ENCODE measurements at places on chromosomes 1 and 21.

- no peak for DNase-seq
Observed at GRCh38 chr1:172826096-172826741, 167.3 kb downstream of the FASLG start.

GRCh38 chr1:223378754-223379153 lies 14.5 kb upstream of the CCDC185 start:
- no peak for DNase-seq

DNA sequence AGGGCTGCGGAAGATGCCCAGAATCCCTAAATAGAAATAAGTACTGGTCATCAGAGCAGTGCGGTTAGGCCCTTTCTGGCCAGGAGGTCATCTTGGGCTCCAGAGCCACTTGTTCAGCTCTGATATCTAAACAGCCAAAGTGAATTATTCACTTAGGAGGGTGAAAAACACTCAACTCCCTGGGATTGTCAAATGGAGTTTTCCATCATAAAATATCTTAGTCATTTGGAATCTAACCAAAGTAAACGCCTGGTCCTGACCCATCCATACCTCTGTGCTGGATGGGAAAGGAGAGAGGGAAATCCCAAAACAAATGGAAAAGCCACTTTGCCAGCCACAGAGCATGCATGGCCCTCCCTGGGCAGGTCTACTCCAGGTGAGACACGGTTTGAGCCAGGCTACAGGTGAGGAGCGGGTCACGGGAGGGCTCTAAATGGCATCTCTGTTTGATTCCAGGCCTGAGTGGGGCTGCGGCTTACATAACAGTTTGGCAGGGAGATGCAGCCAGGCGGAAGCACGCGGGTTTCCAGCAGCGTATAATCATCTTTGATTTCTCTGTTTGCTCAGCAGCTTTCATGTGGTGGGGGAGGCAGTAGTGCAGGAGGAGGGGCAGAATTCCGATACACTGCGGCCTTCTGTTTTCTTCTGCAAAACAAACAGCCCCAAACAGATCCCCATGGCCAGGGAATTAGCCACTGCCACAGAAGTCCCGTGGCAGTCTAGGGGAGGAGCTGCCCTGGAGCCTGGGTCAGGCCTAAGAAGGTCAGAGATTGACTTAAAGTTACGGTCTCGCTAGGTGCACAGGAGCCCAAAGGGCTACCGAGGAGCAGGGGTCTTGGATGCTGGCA lies 59.1 kb upstream of the ZNF648 start:
- DNase-seq: no peak

DNA sequence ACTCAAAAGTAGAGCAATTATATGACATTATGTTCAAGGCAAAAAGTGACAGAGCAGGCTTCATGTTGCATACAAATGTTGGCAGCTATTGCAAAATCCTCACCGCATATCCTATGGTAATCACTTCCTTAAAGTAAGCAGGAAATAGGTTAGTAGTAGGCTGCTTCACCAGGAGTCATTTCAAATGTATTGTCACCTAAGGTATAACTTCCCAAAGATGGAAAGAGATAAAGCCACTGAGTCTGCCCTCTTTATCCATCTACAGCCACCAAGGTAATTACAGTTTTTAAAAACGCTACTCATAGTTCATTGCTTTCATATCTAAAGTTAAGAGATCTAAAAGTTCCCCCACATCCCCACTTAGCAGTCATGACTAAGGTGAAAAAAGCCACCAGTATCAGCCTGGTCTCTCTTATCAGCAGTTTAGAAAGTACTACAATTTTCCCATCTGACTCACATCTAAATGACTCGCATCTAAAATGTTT lies 31.6 kb upstream of the UBE2U start:
- no peak for DNase-seq

DNA sequence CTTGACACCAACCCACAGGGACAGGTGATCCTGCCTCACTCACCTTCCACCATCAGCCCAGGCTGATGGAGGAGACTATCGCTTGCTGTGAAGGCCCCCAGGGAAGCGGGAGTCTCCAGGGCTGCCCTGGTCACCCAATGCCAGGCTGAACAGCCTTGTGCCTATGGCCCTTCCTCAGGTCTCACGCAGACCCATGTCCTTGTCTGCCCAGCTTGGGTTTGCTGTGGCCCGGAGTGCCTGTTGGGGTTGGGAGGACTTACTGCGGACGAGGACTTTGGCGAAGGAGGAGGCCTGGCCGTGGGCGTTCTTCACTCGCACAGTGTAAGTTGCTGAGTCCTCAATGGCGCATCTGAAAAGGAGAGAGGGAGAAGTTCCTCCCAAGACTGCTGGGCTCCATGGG lies 14.3 kb downstream of the MYOM3 start:
- DNase-seq: no peak

- no peak for DNase-seq
Observed at GRCh38 chr1:151807766-151808165, 2.5 kb upstream of the LINGO4 start.

GRCh38 chr1:117608115-117608615 lies 2.3 kb downstream of the TENT5C start:
- DNase-seq: no peak

- DNase-seq: no peak
Observed at GRCh38 chr1:119879510-119880434, 16.5 kb downstream of the ADAM30 start.

- DNase-seq: no peak
Observed at GRCh38 chr1:32878637-32879041, 7.7 kb upstream of the HPCA start.

GRCh38 chr1:180192172-180192571 lies 37.5 kb downstream of the QSOX1 start:
- no peak for DNase-seq

DNA sequence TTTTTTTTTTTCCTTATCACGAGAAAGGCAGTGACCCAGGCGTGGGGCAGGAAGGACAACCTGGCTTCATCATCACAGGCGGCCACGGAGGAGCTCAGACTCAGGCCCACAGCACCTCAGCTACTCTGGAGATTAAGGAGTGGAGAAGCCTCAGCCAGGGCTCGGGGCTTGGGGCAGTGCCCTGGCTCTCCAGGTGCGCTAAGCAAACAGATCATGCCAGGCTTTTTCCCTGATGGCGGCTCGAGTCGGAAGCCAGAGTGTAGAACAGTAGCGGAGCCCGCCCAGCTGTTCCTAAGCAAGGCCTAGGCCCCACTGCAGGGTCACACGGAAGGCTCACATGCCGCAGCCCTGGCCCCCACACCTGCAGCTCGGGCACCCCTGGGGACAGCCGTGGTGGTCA lies 70.7 kb downstream of the AGPAT3 start:
- no peak for DNase-seq

DNA sequence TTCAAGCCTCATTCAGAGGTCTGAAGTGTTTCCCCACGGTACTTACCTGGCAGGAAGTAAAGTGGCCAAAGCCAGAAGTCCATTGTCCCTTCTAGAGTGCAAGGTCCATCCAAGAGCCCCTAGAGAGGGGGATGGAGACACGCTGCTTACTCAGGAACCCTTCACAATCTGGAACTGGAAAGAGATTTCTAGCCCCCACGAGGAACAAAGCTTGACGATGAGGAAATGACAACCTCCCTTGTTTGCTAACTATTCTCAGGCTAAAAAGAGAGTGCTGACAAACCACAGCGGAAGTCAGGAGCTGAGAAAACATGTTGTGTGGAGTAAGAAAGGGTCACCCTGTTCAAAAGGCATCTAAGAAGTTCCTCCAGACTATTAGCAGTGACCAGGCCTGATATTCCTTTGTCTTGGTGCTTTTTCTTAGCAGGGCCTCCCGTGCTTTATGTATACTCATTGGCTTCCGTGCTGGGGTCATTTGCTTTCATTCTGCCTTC lies at the start of gene FCMR:
Gene FCMR (minus strand): TSS at position 170 of the 494 bp plus-strand sequence. CDS start 87 bp downstream, at position 83.
- DNase-seq: no peak

GRCh38 chr1:9417695-9418094 lies 121.6 kb upstream of the SLC25A33 start:
- DNase-seq: no peak

DNA sequence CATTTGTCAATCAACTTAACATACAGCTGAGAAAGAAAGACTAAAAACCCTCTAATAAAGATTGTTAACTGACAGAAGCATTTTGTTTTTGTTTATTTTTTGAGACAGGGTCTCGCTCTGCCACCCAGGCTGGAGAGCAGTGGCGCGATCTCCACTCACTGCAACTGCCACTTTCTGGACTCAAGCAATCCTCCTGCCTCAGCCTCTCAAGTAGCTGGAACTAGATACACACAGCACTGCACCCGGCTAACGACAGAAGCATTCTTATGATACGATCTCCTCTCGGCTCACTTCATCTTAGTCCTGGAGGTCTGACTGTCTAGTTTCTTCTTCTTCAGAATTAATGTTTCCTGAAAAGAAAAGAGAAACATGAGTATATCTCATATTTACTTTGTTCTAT lies 23.5 kb downstream of the RSPH1 start:
- no peak for DNase-seq

- DNase-seq: no peak
Observed at GRCh38 chr1:154219541-154219940, 1.2 kb upstream of the UBAP2L start.

DNA sequence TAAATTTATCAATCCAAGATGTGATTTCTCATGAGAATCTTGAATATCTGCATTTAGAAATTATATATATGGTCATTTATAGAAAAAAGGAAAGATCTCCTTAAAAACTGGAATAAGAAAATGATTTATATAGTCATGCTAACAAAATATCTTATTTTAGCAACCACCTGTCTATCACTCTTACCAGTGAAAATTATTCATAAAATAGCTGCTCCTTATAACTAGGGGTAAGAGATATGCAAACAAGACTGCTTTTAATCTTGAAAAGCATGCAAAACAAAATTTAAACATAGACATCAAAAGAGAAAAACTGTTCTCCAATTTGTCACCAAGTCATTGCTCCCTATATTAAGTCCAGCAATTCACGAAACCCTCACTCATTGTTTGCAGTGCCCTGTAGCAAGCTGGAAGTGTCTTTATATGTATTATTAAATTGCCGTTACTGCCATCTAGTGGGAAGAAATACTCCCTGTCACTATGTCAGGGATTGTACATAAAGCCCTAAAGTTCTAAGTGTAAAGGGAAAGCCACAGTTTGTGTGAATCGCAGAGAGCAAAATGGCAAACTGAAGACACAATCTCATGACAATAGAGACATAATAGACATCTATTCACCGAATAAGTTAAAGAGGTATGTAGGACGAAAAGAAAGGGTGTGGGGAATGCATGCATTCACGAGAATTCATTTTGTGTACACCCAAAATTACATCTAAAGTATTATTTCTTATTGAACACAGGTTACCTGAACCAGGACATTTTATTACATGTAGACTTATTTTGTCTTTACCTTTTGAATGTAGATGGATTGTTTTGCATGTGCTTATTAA lies 600.5 kb downstream of the USP25 start:
- DNase-seq: no peak

DNA sequence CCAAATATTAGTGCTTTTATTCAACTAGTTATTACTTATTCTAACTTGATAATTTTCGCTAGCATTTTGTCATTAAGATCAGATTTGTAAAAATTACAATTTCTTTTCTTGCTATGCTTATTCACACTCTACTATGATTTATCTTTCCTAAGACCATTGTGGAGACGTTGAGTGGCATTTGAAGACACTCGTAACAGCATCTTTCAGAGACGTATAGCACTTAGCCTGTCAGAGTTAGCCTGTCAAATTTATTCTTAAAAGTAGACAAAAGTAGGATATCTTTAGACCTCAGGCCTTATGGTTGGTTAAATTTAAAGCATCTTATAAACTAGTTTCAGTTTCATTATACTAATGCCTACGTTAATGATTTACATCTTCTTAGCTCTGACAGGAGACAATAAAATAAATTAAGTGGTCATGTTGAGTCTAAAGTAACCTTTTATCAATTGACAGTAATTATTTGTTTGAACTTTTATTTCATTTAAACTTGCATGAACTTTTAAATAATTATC lies 1410.1 kb downstream of the MRPL39 start:
- DNase-seq: no peak

GRCh38 chr1:212914789-212915188 lies 35.6 kb upstream of the VASH2 start:
- DNase-seq: no peak

GRCh38 chr1:205326812-205327466 lies 5.4 kb upstream of the NUAK2 start:
- DNase-seq: no peak

Measured in stimulated activated CD8-positive, alpha-beta memory T cell treated with anti-CD3 and anti-CD28 coated beads, Interleukin-2, amount 100 ng/mL, for 48 hours (primary cell).